T-helper 17 cell (primary cell): ENCODE measurements at places on chromosomes 6 and 20.

- DNase-seq = no peak
Observed at GRCh38 chr6:10479939-10480700, 41.0 kb upstream of the GCNT2 start.

GRCh38 chr6:2184700-2185455, 60.5 kb downstream of the GMDS start:
- no peak for DNase-seq

GRCh38 chr6:42269553-42269952, 51.9 kb upstream of the MRPS10 start:
- DNase-seq = no peak

- no peak for DNase-seq
Observed at GRCh38 chr6:99711302-99711701, 104.7 kb downstream of the PRDM13 start.

GRCh38 chr20:49270177-49270576, 7.7 kb downstream of the ZNFX1 start:
- no peak for DNase-seq

DNA sequence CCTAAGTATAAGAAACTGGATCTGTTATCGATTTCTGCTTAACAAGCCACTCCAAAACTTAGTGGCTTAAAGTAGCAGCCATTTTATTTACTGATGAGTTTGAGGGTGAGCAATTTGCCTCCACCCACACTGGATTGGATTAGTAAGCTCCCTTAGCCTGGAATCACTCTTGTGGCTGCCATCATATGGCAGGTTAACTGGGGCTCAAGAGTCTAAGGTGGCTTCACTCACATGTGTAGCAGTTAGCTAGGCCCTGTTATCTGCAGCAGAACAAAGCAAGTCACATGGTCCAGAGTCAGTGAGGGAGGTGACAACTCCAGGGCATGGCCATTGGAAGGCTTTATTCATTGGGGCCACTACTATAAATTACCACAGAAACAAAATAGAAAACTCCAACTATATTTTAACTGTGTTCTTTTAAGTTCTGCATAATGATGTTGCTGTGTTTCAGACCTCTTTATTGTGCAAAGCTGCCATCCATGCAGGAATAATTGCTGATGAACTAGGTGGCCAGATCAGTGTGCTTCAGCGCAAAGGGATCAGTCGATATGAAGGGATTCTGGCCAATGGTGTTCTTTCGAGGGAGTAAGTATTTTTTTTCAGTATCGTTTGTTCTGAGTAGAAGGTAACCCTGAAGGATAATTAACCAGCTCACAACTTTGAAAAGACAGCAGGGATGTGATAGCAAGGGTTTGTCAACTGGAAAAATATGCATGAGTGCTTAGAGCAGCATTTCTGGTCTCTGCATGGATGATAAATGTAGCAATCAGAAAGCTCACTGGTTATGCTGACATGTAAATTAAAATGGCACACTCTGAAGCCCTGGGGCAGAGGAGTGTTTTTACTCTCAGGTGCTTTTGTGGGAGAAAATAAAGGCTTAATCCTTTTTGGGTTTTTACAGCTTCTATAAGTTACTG, 49.6 kb downstream of the DCBLD1 start:
- no peak for DNase-seq

DNA sequence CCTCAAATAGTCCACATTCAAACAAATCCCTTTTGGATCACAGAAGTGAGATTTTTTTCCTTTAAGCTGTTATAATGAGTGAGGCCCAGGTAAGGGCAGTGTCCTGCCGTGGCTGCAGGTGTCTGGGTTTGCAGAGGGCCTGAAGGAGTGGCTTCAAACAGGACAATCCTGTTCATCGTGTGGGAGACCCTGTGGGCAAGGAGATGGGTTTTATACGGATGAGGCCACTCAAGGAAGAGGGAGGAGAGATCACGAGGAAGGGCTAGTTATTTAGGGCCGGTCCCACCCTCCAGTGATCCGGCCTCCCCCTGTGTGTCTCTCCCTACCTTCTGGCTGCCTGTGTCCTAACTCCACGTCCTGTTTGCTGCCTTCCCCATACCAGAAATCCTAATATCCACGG, 33.8 kb downstream of the PPP1R14C start:
- DNase-seq = no peak

DNA sequence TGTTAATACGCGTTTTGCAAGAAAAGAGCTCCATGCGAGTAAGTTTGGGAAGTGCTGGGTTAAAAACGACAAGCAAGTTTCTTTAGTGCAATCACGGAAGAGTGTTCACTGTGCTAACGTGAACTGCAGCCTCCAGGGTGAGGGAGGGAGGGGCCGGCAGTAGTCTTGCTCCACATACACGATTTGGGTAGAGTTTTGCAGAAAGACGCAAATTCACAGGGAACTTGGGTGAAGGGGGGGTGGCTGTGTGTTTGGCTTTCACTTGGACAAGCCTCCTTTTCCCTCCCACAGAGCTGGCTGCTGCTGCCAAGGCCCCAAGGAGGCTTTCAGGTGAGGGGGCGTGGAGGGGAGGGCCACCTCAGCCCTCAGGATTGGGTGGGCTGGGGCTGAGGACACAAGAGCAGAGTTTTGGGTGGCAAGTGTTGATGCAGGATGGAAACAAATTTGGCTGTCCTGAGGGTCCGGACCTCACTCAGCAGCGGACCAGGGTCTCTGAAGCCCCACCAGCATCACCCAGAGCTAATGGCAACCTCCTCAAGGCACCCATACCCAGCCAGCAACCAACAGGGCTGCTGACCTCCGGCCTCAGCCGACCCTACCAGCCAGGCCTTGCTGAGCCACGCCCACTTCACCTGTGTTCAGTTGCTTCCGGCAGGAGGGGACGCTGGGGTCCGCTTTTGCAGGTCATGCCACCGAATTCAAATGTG, 204.5 kb downstream of the ERMARD start:
- no peak for DNase-seq
